T47D (cell line): ENCODE measurements at places on chromosomes 2 and 18.
A peak's percentile ranks its signal among the peaks of the same experiment; 100 is the strongest.

DNA sequence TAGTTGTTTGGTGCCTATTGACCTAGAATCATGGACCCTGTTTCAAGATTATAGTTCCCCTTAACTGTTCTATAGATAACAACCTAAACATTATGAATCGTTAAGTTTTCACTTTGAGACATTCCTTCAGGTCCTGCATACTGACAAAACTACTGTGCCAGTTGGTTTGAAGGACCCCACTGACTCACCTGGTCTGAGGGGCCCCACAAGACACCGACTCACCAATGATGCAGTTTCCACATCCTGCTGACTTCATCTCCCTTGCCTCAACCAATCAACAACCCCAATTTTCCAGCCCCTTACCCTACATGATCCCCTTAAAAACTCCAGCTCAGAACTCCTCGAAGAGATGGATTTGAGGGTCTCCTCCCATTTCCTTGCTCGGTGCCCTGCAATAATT is 89.6 kb upstream of the CCDC141 start:
- no peak for DNase-seq

DNA sequence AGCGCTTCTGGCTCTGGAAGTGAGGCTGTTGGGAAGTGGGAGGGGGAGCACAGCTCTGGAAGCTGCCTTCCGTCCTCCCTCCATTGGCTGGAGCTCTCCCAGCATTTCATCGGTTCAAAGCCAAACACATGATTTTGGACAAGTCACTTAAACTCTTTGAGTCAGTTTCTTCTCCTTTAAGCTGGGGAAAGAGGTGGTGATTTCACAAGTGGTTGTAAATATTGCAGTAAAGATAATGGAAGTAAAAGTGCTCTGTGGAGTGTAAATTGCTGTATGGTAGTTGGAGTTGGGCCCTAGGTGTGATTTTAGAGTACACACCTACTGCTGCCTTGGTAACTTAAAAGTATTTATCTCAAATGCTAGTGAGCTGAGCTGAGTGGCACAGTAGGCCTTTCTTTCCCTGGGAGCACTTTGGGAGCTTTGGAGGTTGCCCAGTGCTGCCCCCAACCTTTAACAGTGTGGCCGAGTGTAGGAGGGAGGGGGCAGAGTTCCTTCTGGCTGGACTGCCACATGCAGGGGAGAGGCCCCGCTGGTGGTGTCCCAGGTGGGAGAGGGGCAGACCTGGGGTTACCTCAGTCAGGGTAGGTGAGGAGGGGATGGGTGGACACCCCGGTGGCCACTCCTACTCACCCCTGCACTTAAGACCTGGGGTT is 54.7 kb downstream of the ASAP2 start:
- no peak for DNase-seq

DNA sequence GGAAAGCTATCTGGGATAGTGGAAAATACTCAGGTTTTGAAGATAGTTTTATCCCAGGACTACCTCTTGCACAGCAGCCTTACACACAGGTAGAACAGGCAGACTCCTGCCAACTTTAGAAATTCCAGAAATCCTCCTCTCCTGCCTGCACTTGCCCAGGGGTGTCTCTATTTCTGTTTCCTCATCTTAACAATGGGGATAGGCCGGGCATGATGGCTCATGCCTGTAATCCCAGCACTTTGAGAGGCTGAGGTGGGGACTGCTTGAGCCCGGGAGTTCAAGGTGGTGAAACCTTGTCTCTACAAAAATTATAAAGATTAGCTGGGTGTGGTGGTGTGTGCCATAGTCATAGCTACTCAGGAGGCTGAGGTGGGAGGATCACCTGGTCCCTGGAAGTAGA is 117.0 kb upstream of the ARL5A start:
- no peak for DNase-seq

DNA sequence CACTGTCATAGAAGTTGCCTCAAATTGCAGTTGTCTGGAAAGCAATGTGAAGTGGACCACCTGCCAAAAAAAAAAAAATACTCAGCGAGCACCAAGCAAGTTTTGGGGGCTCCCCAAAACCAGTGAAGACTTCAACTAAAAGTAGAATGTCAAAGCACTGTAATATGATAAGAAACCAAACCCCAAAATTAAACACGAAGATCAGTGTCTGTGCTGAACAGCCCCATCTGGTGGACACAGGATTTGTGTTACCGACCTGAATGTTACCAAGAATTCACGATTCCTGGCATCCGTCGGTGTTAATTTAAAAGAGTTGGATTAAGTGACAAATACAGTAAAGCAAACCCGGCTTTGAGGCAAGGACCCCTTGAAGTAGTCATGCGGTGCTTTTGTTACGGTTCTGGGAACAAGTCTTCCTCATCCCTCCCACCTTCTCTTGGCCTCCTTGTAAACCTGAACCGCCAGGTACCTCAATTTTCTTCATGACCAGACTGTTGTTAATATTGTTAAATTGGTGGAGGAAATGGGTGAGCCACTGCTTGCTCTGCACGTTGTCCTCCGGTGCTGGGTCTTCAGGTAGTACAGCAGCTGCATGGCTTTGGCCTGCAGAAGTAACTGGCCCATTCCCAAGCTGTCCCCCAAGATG is 31.3 kb upstream of the SSB start:
- peak; percentile 66 for DNase-seq

- DNase-seq: no peak
These were observed 317.4 kb downstream of the NBAS start for GRCh38 chr2:15243762-15244161.

DNA sequence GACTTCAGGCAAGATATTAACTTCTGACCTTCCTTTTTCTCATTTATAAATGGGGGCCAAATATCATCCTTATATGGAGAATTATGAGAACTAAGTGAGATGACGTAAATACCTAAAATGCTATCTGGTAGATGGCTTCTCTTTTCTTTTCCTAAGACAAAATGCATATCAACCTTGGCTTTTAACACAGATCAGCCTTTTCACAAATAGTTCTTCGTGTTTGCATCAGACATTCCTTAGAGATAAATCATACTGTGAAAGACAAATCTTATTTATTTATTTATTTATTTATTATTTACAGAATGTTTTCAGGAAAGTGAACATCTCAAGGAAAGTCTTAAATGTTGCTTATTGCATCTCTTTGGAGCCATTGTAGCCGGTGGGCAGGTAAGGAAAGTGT is 62.8 kb downstream of the NBEAL1 start:
- DNase-seq: no peak

- DNase-seq: no peak
These were observed 18.4 kb downstream of the SLC4A3 start for GRCh38 chr2:219645631-219646527.

GRCh38 chr2:150247481-150247880 is 240.0 kb downstream of the RND3 start:
- DNase-seq: no peak

- peak; percentile 16 for DNase-seq
These were observed 33.2 kb downstream of the ANKRD29 start for GRCh38 chr18:23629444-23629946.

DNA sequence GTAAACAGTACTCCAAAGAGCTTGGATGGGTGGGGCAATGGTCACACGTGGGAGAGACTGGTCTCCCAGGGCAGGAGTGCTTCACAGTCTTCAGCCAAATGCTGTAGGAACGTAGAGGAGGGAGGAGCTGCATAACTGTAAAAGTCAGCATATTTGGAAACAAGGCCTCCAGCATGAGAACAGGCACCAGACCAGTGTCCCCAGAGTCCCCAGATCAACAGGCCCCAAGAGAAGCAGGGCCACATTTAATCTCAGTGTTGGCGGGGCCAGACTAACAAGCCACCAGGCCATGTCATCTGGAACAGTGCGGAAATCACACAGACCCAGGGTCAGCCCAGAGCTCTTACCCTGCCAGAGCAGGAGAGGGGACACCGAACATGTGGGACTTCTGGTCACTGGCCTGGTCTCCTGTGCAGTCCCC is 63.2 kb downstream of the ADCY3 start:
- no peak for DNase-seq

DNA sequence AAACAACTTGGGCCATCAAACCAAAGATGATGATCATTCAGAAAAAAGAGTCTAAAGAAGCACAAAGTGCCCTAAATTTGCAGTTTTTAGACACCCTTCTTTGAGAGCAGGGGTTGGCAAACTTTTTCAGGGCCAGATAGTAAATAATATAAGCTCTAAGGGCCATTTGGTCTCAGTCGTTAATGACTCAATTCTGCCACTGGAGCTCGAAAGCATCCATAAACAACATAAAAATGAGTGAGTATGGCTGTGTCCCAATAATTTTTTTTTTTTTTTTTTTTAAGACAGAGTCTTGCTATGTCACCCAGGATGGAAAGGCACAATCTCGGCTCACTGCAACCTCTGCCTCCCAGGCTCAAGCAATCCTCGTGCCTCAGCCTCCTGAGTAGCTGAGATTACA is 152.3 kb downstream of the DTNB start:
- DNase-seq: no peak

- peak; percentile 9 for DNase-seq
These were observed 29.2 kb downstream of the CAPN14 start for GRCh38 chr2:31188131-31188530.

DNA sequence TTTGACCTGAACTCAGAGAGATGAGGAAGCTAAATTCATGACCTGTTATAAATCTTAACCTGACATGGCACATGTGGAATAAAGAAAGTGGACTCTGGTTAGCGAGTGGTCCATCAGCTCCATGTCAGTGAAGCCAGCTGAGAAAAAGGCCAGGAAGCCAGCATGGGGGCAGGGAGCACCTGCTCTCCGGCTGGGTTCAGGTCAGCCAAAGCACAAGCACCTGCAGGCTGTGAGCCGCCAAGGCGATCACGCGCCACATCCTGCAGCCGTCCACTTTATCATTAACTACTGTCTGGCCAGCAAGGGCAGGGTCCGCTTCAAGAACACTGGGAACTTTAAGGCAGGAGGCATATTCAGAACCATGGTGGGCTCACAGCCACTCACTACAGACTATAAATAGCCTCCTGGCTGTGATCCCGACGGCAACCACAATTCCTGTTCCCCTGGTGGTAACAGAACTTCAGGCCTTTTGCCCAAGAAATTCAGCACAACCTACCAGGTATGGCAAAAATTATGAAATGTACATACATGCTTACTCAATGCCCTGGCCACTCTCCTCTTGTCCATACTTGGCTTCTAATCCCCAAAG is 35.5 kb downstream of the ACVR1 start:
- DNase-seq: no peak

GRCh38 chr2:178886006-178886405 is 78.8 kb upstream of the TTN start:
- no peak for DNase-seq

GRCh38 chr2:157782057-157782845 is 93.9 kb downstream of the ACVR1 start:
- DNase-seq: no peak

DNA sequence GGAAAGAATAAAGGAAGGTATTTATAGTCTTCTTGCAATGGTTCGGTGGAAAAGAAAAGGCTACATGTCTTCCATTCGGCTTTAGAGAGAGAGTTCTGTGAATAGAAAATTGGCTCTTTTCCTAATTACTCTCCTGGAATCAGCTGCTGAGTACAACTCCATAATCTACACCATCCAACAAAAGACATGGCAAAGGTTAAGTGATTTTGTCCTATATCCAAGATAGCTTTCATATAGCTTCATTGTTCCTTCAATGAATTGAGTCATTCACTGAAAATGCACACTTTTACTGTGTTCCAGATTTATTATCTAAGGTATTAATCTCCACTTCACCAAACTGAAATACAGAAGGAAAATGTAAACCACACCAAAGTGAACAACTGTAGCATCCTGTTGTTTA is 514.5 kb downstream of the LRRTM4 start:
- DNase-seq: no peak

GRCh38 chr18:28183418-28184078 is 6.6 kb upstream of the CDH2 start:
- no peak for DNase-seq

DNA sequence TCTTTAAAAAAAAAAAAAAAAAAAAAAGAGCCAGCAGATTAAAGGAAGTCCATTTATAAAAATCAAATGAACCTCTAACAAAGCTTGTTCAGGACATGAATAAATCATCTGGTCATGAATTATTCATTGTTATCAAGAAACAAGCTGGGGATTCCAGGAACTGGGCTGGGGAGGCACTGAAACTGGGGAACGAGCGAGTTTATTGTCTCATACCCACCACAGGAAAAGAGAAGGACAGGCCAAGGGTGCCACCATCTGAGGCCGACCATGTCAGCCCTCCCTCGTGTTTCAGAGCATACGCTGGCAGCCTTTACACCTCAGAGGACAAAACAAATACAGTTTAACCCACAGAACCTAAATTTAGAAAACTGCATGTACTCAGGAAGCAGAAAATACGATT is 164.2 kb downstream of the VWC2L start:
- DNase-seq: no peak

DNA sequence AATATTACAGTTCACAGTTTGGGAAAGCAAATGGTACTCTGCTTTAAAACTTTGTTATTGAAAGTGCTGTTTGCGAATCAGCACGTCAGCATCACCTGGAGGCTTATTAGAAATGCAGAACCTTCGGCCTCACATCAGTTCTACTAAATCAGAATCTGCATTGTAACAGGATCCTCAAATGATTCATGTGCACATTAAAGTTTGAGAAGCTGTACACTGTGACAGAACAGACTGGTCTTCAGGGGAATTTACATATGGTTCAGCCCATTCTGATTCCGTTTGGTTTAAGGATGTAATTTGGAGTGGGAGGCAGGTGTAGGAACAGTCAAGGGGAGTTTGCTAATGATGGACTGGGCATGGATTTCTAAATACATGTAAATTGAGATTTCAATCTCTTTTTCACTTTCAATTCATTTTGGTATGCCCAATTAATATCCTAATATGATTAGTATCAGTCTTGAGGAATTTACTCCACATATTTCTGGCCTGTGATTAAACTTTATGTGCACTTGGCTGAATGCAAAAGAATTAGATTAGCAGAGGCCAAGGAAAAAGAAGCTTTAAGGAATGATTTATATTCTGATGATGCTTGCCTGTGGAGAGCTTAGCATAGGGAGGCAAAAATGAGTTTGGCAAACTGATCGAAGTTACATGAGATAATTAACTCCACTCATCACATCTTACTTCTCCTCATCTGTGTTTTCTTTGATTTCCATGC is 248.8 kb downstream of the XIRP2 start:
- no peak for DNase-seq

GRCh38 chr2:20868377-20868776 is 45.5 kb upstream of the LDAH start:
- DNase-seq: no peak

- DNase-seq: no peak
These were observed 48.7 kb downstream of the CAVIN2 start for GRCh38 chr2:191797942-191798876.

- DNase-seq: no peak
These were observed 249.4 kb upstream of the CTAGE1 start for GRCh38 chr18:22667156-22667555.

GRCh38 chr2:5696945-5697521 is 4.8 kb downstream of the SOX11 start:
- DNase-seq: no peak
